ENCODE measurements at places on chromosomes 3 and 15.

DNA sequence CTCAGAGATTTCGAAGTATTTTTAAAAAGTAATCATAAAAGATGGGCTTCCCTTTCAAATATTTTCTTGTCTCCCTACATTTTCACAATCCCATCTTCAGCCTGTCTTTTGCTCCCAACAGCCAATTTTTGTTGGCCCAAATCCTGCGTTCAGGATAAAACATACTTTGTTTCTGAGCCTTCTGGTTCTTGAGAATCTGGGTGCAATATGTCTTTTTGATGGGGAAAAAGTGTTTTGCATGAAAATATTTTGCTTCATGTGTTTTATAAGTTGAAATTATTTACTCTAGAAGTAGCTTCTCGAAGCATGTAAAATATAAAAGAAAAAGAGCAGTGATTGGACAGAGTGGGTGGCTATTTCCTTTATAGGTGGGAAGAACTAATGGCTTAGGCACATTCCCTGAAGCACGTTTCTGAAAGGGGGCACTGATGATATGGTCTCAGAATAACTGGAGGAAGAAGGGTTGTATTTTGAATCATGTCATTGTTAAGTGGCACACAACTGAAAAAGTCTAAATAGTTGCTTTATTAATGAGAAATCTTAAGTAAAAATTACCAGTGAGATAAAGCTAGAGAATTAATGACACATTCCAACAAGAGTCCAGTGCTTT is 3.9 kb downstream of the UNC13C start:
- DNase-seq: no peak

DNA sequence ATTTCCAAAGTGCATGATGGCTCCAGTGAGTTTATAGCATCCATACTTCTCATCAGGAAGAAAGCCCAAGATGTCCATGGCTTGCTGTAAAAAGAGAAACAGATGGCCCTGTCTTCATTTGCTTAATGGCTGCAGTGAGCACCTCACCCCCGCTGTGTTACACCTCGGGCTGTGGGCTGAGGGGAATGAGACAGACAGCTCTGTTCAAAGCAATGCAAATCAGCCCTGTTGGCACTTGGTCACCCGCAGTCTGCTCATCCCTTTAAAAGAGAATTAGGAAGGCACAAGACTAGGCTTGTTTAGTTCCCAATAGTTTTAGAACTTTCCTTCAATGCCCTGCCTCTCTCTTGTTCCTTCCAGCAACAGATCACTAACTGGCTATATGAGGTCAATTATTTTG is 25.2 kb downstream of the MYH15 start:
- no peak for DNase-seq

DNA sequence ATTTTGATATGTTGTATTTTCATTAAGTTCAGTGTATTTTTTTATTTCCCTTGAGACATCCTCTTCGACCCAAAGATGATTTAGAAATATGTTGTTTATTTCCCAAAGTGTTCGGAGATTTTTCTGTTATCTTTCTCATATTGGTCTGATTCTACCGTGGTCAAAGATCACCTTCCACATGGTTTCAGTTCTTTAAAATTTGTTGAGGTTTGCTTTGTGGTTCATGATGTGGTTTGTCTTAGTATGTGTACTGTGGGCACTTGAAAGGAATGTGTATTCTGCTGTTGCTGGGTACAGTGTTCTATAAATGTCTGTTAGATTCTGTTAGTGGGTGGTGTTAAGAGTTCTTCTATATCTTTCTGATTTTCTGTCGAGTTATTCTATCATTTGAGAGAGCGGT is 103.4 kb upstream of the FHIT start:
- no peak for DNase-seq

- no peak for DNase-seq
These were observed 426.1 kb downstream of the IL5RA start for GRCh38 chr3:2684046-2684445.

GRCh38 chr3:98886525-98886924 is 15.0 kb downstream of the DCBLD2 start:
- DNase-seq: no peak

- DNase-seq: no peak
These were observed 136.2 kb downstream of the RTP4 start for GRCh38 chr3:187504435-187504834.

DNA sequence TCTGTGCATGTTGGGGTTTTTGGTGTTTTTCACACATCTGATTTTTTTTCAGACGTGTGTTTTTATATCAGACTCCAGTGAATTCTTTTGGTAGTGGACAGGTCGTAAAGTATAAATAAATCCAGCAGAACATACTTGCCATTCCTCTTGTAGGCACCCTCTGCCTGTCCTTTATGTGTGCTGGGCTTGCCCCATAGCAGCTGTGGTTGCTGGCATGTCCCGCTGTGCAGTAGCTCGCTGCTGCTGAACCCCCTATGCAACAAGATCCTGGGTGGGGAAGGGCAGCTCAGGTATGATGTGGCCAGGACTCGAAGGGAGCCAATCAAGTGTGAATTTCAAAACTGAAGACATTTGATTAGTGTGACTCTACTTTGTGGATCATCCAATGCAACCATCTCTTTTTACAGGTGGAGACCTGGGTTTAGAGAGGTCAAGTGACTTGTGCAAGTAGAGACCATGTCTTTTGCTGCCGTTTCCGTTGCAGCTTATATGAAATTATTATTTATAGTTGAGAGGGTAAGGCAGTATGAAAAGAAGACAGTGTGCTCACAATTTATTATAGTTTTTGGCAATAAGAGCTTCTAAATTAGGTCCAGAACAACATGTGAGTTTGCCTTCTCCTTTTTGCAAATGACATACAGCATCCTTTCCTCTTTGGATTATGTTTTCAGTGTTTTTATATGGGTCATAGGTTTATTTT is 350.8 kb upstream of the C2CD4B start:
- DNase-seq: no peak

- no peak for DNase-seq
These were observed 189.2 kb downstream of the CADM2 start for GRCh38 chr3:85148036-85148435.

DNA sequence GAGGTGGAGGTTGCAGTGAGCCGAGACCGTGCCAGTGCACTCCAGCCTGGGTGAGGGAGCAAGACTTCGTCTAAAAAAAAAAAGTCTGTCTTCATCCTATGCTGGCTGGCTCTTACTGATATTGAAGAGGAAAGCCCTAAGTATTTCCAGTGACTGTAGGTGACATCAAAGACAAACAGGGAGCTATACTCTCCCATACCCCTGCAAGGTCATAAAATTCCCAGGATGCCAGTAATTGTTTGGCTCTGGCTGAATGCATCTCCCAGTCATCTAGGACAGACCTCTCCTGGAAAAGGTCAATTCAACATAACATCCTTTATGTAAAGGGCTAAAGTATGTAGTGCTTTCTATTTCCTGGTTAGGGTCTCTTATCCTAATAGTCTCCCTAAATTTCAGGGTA is 8.0 kb downstream of the ZBBX start:
- no peak for DNase-seq

DNA sequence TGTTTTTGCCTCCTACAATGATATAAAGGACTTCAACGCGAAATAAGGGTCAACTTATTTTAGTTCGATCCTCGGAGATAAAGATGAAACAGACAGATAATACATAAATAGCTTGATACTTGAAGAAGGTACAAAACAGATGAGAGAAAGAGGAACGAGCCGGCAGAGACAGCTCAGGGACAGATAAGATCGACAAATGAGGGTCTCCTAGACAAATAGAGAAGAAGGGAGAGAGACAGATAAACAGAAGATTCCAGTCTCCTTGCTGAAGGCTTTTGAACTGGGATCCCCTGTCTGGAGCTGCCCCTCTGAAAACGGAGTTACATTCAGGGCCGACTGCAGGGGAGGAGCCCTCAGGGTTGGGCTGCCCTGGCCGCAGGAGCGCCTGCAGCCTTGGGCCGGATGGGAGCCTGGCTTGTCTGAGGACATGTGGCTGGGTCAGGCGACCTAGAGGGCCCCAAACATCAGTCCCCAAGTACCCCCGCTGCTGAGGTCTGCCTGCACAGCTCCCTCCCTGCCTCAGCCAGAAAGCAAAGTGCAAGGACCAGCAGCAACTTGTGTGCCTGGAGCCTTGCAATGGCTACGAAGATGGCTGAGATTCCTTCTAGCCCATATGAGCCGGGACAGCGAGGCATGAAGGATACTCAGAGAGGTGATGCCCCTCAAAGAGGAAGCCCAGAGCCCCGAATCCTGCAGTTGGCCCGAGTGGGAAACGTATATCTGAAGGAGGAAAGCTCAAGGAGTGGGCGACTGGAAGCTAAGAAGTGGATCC is 926 bp upstream of the SKOR1 start:
- no peak for DNase-seq

DNA sequence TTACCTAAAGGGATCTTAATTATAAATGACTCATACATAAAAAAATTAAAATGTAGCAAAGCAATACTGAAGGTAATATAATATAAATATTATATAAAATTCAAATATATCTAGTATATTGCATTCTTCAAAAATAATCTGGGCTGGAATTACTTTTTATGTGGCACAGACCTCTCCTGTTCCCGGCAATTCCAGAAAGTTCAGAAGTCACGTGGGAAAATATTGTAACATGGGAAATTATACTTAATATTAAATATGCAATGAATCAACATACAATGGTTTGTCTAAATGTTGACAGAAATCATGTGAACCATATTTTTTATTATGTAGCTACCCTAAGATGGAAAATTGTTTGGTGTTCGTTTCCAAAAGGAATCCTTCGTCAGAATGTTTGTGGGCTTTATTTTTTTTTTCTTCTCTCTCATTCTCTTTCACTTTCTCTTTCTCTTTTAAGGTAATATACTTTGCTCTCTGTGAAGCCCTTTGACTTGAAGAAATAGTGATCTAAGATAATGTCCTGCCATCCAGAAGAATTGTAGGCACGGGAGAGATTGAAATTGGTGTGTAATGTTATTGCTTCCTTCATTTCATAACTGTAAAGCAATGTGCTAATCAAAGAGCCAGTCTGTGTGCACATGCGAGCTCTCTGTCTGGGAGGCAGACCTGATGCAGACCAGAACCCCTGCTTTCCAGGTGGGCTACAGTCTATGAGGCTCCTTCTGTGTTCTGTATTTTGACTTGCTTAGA is 559.4 kb downstream of the NR2F2 start:
- no peak for DNase-seq

DNA sequence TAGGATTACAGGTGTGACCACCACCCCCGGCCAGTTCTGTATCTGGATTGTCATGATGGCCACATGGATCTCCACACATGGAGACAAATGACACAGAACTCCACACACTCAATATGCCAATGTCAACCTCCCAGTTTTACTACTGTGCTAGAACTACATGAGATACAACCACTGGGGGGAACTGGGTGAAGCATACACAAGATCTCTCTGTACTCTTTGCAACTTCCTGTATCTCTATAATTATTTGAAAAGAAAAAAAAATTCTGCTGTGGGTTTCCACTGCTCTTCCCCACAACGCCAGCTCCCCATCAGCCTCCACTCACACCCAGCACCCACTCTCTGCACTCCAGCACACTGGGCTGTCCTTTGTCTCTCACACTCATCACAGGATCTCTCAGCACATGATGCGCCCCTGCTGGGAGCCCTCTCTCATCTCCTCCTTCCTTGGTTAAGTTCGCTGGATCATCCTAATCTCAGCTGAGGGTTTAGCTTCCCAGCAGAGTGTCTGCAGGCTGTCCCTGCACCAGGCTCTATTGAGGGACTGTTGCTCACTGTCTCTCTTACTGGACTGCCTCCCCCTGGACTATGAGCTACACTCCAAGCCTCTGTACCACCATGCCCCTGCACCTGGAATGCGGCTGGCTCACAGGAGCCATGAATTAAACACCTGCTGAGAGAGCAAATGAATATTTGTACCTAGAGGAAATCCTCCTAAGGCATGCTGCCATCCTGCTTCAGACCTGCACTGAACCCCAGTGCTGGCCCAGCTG is 10.7 kb upstream of the RAB43 start:
- no peak for DNase-seq
